ENCODE measurements at places on chromosomes 1 and 21.

DNA sequence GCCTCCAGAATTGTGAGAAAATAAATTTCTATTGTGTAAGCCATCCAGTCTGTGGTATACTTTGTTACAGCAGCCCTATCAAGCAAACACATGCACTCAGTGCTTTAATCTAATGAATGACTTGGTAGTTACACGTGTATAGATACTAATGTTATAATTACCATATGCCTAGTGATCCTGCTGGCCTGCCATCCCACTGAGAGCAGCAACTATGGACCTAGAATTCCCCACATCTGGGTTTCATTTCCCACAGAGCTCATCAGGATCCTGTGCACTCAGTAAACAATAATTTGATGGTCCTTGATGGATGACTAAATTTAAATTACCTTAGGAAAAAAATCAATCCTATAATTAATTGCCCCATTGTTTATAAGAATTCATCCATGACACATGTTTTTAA, 86.5 kb upstream of the RGS1 start:
- DNase-seq = no peak

DNA sequence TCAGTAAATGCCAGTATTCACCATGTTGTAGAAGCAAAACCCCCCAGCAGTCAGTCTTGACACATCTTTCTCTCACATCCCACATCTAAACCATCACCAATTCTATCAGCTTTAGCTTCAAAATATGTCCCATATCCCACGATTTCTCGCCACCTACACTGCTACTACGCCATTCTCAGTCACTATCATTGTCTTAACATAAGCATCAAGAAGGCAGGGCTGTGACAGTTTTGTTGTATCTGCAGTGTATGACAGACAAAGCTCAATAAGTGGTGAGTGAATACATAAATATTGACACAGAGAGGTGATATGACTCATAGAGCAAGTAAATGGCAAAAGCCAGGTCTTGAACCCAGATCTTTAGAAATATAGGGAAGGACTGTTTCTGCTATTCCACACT, 59.9 kb downstream of the JAK1 start:
- DNase-seq = peak; percentile 28

GRCh38 chr1:115949156-115949555, 27.2 kb upstream of the SLC22A15 start:
- no peak for DNase-seq

DNA sequence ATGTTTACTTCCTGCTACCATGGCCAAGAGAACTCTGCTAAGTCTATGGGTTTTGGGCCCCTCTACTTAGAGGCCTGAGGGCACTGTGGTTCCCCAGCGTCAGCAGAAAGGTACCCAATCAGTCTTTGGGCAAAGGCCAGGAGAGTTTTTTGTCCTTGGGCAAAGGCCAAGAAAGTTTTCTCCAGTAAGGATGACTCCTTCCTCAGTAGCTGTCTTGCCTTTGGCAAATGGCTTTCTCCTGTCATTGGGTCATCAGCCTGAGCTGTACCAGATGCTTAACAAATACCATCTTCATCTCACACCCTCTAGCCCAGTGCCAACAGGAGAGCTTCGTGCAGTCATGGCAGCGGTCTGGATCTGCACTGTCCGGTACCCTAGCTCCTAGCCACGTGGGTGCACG, 199.3 kb upstream of the TMEM51 start:
- no peak for DNase-seq

Measured in activated CD4-positive, alpha-beta T cell treated with anti-CD3 and anti-CD28 coated beads, Interleukin-10, Interleukin-2, amounts not matched to agents 100 ng/mL and 50 ng/mL, durations not matched to agents 16 hours and 8 hours (primary cell).